ENCODE measurements at places on chromosomes 5 and 9.

DNA sequence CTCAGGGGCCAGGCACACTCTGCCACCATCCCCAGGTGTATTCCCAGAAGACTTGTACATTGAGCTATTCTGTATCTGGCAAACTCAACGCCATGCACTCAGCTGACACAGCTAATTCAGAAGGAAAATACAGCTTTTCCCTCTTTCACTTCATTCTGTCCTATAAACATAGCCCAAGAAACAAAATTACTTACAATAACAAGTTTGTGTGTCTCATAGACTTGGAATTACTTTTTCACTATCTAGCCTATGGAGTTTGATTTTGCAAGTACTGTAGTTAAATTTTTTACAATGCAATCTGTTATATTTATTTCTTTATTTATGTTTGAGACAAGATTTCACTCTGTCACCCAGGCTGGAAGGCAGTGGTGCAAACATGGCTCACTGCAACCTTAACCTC, 125.1 kb upstream of the KLF9 start:
- no peak for DNase-seq

DNA sequence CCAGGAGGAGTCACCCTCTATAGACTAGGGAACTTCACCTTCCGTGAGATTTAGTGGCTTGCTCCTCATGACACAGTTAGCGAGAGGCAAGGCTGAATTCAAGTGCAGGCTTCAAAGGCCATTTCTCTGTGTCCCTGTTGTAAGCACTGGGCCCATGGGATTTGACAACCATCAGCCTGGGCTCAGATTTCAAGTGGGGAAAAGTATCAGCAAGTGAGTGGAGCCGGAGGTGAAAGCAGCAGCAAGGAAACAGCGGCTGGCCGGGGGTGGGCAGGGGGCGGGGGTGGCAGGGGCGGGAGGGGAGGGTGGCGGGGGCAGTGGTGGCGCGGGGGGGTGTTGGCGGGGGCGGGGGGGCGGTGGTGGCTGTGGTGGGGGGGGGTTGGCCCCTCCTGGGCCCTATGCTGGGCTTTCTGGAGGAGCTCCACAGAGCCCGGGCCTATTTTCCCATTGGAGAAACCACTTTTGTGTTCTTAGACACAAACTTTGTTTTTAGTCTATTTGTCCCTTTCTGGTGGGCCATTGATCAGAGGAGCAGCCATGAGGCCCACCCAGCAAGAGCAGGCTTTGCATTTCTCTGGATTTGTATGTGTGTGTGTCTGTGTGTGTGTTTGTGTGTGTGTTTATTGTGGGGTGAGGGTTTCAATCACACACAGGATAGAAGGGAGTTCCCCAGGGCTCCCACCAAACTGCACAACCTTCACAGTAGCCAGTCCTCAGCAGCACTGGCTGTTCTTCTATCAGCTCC, 165.4 kb upstream of the RAI14 start:
- DNase-seq = no peak

GRCh38 chr9:105290954-105291353, 46.5 kb downstream of the SLC44A1 start:
- no peak for DNase-seq

- DNase-seq = no peak
These were observed 254.2 kb downstream of the SYK start for GRCh38 chr9:91055845-91056244.

GRCh38 chr9:28970241-28970654, 1397.0 kb upstream of the C9orf72 start:
- DNase-seq = no peak

- DNase-seq = peak; percentile 1
These were observed 93.4 kb downstream of the LMX1B start for GRCh38 chr9:126707083-126707482.

DNA sequence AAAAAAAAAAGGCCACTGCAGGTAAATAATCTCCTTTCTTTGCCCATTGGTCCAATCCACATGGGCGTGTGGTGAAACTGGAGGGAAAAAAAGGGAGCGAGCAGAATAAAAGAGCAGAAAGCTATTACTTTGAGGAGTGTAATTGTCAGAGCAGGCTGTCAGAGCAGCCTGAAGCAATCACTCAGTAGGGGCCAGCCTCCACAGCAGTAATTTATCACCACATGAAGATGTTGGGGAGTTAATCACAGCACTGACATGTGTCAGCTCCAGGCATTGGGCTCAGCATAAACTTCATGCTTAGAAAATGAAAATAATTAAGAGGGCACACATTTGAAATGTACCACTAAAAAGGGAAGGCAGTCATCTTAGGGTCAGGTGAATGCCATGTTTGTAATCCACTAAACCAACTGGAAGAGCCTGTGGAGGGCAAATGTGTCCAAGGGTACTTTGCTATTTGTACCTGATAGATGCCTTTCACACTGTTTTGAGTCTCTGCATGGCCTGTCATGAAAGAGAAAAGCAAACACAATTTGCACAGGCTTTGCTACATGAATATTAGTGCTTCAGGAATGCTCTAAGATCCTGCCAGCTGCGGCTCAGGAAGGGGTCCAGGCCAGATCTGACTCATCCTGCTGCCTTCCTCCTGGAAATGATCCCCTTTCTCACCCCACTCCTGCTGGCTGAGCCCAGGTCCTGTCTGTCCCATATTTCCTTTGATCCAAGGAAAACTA, 2.9 kb upstream of the PTGER4 start:
- no peak for DNase-seq

DNA sequence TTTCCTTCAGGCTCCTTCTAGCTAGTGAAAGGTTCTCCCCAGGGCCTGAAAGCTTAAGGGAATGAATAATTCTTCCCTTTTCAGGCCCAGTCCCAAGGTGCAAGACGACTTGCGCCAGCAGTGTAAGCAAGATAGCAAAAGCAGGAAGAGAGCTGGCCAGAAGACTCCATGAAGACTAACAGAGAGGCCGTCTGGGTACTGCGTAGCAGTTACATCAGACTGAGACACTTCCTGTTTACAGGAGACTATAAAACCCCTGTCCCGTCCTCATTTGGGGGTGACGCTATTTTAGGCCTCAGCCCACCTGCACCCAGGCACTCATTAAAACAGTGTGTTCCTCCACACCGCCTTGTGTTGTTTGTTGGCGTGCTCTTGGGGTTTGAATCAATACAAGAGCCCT, 90.7 kb upstream of the MOCS2 start:
- DNase-seq = no peak

- DNase-seq = no peak
These were observed 94.4 kb downstream of the VAV2 start for GRCh38 chr9:133897675-133898074.

DNA sequence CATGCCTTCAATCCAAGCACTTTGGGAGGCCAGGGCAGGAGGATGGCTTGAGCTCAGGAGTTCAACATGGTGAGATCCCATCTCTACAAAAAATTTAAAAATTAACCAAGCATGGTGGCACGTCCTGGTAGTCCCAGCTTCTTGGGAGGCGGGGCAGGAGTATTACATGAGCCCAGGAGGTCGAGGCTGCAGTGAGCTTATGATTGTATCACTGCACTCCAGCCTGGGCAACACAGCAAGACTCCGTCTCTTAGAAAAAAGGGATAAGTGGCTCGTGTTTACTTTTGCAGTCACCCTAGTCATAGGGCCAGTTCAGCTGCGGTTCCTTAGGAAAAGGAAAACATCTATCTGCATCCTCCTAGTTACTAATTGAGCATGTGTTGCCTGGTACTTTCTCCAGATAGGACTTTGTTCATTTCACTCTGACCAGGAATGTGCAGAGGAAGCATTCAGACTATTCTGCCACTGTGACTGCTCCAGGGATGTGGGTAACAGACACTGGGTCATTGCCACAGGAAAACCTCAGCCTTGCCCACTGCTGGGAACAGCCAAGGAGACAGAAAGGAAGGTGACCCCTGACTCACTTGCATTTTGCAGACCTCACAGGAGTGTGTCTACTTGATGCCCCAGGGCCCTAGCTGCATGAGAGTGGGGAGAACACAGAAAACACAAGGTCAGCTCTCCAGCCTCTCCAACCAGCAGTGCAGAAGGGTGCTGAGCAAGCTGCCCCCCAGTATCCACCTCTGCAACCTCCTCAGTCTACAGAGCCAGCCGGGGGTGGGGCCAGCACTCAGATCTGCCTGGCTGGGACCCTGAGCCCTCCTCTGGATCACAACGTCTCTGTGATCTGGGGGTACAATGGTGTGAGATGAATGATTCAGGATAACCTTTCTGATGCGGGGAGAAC, 33.9 kb upstream of the ALDH1B1 start:
- DNase-seq = no peak

All from Ammon's horn (tissue), 1 donor.